Activated CD4-positive, alpha-beta T cell treated with anti-CD3 and anti-CD28 coated beads, Interleukin-2, amount 10 ng/mL, durations not matched to agents 24 days and 14 days (primary cell): ENCODE measurements at places on chromosomes 1 and 21.

DNA sequence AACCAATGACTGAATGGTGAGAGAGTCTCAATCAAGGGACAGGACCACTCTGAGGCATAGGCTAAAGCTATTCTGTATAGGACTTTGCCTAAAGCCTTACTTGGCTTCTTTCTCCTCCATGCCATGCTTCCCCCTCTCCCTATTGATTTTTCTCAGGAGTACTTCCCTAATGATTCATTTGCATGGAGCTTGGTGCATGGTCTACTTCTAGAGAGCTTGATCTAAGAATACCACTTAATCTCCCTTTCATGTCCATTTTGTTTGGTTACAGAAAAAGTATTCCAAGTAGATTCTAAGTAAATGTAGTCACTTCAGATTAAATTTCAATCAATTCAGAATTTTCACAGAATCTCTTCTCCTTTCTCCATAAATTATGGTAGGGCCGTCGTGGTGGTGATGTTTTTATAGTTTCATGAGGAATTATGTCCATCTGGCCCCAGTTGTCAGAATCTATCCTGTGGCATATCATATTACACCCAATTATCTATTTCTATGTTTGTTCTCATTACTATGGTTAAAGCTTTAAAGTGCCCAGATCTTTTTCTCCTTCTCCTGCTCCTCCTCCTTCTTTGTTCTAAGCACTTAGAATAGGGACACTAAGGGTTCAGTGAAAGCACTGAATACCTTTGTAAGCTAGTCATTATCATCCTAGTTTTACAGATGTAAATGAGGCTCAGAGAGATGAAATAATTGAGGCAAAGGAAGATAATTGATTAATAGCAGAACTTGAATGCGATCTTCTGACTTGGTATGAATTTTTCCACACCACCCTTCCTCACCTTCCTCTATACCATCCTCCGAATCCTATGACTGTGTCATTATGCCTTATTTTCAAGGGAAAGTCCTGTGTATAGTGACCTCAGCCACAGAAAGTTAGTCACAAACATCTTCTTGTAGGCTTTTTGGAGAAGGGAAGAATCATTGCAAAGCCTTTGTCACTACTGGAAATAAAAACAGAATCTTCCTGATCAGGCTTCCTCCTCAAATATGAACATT lies 85.6 kb upstream of the ZRANB2 start:
- DNase-seq, result no peak

DNA sequence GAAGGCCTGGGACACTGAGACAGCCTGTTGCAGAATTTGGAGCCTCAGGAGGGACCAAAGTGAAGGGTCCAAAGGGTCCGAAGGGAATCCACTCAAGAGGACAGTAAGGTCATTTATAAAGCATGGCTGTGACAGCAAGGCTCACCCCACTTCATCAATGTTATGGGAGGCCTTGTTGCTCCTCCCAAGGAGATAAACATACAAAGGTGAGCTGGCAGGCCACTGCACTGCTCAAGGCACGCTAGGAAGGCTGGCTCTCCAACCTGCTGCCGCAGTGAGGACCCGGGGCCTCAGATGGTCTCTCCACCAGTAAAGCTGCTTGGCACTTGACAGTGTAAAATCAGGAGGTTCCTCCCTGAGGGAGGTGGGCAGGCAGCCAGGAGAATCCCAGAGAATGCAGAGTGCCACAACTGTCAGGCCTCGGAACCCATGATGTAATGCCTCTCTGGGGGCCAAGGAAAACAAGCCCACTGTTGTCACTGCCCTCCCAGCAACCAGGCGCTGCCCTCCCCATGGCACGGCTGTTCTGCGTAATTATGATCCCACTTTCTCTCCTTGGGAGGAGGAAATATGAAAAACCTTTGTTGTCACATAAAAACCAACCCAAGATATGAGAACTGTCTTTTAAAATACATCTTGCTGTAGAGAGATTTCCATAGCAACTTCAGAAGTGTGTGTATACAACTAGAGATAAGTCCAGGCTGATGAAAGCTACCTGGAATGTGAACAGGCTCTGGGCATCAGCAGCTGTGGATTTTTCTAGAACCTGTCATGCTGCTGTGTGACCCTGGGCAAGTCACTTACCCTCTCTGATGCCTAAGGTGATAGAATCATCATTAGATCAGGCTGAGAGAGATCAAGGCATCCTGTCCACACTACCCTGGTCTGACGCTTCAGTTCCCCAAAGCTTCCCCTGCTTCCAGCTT lies 102.5 kb downstream of the KCNN3 start:
- DNase-seq, result no peak

- no peak for DNase-seq
Measured at GRCh38 chr1:224489534-224490365, 55.2 kb upstream of the WDR26 start.

- DNase-seq, result no peak
Measured at GRCh38 chr1:5623399-5623798, 368.8 kb downstream of the NPHP4 start.

DNA sequence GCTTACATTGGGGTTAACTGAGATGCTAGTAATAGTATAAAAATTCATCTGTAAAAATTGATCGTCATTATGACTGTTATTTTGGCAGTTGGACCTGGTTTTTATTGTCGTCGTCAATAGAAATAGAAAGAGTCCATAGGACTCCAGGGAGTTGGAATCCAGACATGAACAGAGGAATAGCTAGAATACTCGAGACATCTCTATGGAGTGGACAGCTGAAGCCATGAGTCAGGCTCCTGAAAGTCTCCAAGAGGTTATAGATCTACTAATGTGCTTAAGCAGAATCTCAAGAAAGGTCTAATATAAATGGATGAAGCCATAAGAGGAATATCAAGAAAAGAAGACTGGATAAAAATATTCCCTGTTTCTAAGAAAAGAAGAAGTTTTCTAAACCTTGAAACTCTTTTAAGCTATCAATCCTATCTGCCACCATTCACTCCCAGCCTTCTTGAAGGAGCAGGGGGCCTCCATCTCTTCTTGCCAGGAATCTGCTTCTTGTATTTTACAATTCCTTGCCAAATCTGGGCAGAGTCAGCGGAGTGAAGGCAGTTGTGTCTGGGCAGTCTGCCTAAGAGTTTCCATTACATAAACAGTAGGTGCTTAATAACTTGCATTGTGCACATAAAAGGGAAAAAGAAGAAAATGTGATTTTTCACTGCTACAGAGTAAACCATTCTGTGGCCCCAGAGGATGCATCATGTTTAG lies 163.3 kb downstream of the ST6GALNAC5 start:
- no peak for DNase-seq

DNA sequence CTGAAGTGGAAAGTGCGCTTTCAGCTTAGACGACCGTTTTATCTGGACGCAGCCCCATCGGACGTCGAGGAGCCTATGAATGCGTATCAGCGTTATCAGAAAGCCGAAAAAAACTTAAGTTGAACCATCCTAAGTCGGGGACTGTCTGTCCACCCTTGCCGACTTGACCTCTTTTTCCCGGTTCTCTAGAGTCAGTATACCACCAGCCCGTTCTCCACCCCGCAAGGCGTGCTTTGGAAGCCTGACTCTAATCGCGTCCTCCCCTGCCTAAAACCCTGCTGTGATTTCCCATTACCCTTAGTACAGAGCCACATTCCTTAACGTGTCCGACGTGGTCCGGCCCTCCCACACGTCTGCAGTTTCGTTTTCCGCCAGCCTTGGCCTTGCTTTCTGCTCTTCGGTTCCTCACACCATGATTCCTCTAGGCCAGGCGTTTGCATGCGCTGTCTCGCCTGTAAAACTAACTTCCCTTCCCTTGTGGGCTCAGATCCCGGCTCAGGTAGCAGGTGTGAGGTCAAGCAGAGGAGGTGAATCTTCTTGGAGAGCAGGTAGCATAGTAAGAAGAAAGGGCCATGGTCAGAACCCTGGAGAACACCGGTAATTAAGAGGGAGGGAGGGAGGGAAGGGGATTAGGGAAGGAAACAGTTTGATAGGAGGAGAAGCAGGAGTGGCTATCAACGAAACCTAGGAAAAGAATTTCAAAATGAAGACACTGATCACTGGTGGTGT lies 865 bp downstream of the ADPRS start:
- DNase-seq, result peak; percentile 76

DNA sequence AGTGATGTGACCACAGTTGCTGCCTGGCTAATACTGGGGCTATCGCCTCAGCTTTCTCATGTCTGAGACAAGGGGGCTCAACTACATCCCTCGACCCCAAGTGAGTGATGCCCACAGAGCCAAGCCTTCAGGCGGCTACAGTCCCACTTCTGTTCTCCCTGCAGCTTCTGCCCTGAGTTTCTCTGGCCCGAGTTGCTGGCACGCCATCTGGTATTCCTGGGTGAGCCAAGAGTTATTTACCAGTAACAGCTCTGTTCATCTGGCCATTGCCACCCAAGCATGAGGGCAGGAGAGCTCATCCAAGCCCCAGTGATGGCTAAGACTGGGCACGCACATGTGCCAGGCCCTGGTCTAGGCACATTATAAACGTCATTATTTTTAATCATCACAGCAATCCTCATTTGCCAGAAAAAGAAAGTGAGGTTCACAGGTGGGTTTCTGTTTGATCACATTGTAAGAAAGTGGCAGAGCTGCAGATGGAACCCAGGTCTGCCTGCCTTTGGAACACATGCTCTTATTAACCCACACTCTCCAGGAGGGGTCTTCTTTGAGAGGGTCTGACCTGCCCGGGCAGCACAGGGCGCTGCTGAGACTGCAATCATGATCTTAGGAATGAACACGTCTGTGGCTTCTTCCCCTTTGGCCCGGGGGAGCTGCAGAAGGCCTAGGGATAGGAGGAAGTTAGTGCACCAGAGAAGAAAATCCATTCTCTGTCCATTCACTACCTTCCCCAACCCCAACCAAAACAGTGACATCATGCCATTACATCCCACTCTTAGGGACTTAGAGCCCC lies 27.5 kb downstream of the KCND3 start:
- DNase-seq, result no peak

GRCh38 chr1:230334447-230334837 lies 91.7 kb downstream of the PGBD5 start:
- no peak for DNase-seq

DNA sequence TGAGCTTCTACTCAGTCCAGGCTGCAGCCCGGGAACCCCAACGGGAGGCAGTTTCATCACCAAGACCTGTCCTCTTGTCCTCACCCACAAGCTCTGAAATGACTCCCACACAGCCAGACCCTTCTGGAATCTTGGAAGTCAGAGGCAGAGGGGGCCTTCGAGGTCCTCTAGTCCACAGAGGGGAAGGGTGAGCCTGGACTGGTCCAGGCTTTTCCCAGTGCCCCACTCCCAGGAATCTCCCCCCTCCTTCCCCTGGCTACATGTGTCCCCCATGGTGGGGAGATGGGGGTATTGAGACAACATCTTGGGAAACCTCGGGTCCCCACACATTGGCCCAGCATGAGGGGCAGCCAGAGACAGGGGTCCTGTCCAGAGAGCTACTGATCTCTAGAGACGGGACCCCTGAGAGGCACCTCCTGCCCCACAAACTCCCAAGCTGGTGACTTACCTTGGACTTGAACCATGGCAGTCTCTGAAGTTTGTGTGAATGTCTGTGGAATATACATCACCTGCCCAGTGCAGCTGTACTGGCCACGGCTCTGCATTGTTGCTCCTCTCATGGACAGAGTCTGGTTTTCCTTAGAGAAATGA lies 19.4 kb upstream of the SLAMF9 start:
- DNase-seq, result no peak

- no peak for DNase-seq
Measured at GRCh38 chr1:159965263-159965662, 11.2 kb upstream of the SLAMF9 start.

DNA sequence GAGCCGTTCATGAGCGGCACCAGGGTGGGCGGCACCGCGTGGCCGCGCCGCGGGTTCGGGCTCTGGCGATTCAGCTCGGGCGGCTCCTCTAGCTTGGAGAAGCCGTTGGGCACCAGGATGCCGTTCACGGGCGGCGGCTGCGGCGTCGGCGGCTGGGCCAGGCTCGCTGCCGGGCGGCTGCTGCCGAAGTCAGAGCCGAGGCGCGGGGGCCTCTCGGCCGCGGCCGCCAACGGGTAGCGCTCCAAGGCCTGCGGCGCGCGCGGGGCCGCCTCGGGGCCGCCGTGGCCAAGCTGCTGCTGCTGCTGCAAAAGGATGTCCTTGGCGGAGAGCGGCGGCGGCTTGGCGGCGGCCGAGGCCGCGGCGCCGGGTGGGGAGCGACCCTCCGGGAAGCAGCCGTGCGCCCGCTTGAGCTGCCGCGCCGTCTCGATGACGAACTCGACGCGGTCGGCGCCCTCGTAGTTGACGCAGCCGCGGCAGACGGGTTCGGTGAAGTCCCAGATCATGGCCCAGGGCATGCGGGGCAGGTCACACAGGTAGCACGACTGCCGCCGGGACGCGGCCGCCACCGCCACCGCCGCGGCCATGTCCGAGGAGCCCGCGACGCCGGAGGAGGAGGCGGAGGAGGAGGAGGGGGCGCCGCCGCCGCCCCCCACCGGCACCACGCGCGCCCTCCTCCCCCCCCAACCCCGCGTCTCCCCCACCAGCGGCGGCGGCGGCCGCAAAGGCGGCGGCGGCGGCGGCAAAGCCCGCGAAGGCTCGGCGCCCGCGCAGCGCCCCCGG lies 877 bp downstream of the IRF2BP2 start:
- DNase-seq, result peak; percentile 90

GRCh38 chr1:211182746-211183145 lies 48.8 kb upstream of the KCNH1 start:
- no peak for DNase-seq

- DNase-seq, result no peak
Measured at GRCh38 chr1:56199061-56199460, 380.3 kb downstream of the PLPP3 start.

- peak; percentile 53 for DNase-seq
Measured at GRCh38 chr21:46662765-46663500, 27.5 kb downstream of the PRMT2 start.

DNA sequence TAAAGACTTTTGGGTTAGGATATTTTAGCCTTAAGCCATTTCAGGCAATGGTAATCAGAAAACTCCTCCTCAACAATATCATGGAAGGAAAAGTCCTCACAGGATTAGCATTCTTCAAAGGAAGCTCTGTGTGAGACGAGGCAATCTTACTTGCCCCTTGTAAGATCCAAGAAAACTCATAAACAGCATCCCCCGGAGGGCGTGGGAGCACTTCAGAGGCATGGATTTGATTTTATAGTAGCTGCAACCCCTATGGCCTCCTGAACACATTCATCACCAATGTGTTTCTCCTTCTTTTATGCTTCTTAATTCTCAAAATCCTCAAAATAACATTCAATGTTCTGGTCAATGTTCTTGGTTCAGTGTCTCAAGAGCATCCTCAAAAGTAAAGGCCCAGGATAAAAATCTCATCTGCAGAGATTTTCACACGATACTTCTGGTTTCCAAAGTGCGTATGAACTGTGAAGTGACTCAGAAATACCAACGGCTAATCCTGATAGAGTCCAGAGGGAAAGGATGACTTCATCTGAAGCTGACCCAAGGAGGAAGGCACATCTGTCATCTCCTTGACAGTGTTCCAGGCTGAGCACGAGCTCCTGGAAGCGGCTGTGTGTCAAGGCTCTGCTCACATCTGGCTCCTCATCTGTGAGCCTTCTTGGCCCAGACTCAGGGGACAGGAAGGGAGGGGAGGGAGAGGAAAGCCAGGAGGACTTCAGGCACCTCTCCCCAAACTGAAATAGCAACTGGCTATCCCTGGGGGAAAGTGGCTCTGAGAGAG lies 49.3 kb upstream of the PSEN2 start:
- no peak for DNase-seq
